ENCODE measurements at places on chromosomes 4 and X.

DNA sequence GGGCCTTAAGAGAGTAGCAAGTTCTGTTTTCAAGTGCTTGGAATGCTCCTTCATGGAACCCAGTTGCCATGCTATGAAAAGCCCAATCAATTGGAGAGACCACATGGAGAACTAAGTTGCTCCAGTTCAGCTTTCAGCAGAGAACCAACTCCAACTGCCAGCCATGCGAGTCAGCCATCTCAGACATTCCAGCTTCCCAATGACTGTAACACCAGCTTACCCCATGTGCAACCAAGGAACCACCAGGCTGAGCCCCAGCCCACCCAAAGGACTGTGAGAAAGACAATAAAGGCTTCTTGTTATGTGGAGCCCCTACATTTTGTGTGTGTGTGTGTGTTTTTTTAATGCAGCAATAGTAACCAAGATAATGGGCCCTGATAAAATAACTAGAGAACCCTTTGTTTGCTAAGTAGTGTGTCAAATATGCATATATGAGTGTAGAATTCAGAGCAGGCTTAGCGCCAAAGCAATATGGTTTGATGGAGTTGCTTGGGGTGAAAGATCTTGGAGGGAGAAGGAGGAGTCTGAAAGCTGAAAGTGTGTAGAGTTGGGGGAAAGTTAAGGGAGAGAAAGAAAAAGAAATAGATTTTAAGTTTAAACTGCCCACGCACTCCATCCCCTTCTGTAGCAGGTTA, 35.0 kb upstream of the CCKAR start:
- no peak for DNase-seq

DNA sequence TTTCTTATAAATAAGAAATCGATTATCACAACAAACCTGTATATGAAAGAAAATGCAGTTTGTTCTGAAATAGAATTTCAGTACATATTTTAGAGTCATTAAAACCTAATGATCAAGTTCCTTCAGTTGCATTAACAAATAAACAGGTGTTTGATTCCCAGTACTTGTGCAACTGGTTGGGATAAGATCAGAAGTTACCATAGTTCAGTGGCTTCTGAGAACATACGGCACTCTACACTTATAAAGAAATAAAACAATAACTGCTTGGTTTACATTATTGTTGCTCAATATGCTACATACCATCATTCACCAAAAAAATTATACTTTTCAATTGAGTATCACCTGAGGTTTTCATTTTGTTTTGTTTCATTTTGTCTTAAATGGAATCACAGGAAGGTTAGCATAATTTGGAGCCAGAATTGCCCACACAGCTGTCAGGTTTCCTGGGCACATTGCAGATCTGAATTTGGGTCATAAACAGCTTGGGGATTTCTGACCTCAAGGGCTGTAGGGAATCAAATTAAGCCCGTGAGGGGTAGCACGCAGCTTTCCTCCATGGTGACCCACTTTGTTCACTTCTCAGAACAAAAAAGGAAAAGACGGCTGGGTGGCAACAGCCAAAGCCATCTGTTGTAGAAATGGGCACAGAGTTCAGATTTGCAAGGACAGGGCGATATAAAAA, 14.9 kb upstream of the CCNG2 start:
- DNase-seq, result no peak

DNA sequence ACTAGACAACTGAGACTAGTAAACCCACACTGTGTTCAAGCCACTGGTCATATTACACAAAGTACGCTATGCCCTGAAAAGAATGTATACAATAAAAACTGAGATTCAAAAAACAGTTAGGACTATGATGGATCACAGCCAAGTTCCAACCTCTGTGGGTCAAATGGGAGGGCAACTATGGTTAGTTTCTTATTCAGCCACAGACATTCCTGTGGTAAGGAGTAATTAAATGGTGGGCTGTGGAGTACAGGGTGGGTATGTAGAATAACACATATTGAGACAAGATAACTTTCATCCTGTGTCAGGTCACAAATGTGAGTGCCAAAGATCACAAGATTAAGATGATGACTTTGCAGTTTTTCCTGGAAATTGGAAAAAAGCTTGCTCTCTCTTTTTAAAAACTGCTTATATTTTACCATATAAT, 167.2 kb downstream of the NPNT start:
- DNase-seq, result peak; percentile 81

DNA sequence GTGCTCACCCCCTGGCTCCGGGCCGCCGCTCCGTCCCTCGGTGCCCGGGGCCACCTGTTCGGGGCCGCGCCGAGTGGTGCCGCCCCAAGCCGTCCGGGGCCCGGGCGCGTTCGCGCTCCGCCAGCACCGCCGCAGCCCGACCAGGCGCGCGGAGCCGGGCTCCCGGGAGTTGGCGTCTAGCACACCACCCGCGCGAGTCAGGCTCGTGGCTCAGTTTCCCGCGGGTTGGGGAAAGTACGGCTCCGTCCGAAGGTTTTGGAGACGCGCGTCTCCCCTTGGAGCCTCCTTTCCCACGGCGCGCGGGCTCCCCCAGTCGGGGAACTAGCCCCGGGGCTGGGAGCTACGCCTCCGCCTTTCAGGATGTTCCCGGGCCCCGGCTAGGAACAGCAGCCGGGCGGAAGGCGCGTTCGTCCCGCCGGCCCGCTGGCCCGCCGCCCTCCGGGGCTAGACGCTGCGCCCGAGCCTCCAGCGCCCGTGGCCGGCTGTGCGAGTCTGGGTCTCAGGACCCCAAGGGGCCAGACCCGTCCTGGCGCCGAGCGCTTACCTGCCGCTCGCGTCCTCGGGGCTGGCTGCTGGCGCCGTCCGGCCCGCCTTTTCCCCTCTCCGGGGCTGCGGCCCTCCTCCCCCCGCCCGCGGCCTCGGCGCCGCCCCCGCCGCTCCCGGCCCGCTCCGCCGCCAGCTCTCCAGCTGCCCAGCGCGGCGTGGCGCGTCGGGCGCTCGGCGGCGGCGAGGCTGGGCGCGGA, at the start of gene ADGRG2:
TSS of gene ADGRG2 (minus strand) at position 571 of the 743 bp plus-strand sequence. CDS start 53,634 bp downstream, outside the sequence.
- no peak for DNase-seq

GRCh38 chr4:105191621-105192210, 45.0 kb downstream of the TET2 start:
- DNase-seq, result no peak

DNA sequence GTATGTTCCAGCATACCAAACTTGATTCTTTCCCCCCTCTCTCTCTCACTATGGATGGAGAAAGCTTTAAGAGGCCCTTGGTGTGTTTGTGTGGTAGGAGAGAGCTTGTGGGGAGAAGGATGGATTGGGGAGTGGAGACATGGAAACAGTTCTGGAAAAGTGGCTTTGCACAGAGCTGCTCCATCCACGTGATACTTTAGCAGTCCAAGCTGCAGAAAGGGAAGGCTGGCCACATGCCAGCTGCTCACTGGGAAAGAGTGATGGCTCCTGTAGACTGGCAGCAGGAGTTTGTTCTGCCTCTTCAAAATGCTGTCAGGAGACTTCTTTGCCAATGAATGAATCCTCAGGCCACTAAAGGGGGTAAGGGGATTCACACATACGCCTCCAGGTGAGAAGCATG, 21.7 kb upstream of the SEC24B start:
- DNase-seq, result peak; percentile 19

DNA sequence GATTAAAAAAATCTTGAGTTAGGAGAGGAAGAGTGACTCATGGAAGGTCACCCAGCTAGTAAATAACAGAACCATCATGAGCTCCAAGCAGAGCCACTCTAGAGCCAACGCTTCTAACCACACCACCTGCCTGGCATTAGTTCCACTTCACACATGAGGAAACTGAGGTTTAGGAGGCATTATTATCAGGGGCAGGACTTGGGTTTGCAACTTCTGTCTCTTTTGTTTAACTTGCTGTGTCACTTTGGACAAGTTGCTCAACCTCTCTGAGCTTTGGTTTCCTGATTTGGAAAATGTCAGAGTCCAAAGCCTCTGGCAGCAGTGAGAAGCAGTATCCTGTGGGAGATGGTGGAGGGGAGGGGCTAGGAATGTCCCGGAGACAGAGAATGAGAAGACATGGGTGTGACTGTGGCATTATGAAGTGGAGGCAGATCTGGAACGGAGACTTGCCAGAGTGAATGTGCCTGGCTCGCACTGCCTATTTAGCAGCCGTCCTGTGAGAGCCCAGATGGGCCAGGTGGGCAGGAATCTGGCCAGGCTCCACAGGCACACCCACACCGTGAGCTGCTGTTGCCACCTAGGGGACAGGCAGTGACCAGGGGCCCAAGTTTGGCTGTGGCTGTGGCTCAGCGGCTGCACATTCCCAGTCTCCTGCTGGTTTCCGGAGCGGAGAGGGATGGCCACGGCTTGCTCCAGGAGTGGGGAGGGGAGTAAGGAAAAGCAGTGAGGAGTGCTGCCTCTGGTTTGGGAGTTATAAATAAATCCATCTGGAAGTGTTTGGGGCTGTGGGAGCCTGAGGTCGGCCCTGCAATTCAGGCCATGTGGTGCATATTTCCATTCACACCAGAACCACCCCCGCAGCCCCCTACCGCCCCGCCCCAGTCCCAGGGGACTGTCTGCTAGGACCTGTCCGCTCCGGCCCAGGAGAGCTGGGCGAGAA, 93.4 kb downstream of the NHSL2 start:
- no peak for DNase-seq

- no peak for DNase-seq
Measured at GRCh38 chr4:45455217-45455616, 668.6 kb downstream of the GABRG1 start.

Data from T47D (cell line).